ENCODE measurements at places on chromosomes 6 and 20. TPM values are rescaled to one million over a fixed set of nuclear protein-coding genes. Genes with fewer than 3 reads are reported as not detected.

DNA sequence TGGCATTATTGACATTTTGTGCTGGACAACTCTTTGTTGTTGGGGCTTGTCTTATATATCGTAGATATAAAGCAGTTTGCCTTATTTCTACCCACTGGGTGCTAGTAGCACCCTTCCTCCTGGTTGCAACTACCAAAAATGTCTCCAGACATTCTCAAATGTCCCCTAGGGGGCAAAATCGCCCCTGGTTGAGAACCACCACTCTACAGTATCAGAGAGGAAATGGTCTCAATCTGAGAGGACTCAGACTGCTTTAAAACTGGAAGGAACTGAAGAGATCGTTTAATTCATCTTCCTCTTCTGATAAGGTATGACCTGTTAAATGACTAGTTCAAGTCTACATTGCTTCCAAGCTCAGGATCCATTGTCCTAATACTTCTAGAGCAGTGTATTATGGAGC lies 14.9 kb downstream of the SH3BGRL2 start:
- H3K4me3 ChIP-seq = no peak overlapping the region
- no peak for DNase-seq
- no peak overlapping the region for H3K27ac ChIP-seq

- H3K36me3 ChIP-seq = no peaks in the 10 kb centered on the region
- H3K4me1 ChIP-seq = no peaks in the 10 kb centered on the region
- no peak for DNase-seq
- no peak overlapping the region for H3K27ac ChIP-seq
Measured at GRCh38 chr20:9114709-9115108, 45.8 kb downstream of the PLCB4 start.

- no peaks in the 10 kb centered on the region for H3K27me3 ChIP-seq
- no peak overlapping the region for H3K4me3 ChIP-seq
- H3K27ac ChIP-seq = no peak overlapping the region
- H3K4me1 ChIP-seq = peaks cover 1% of the 10 kb centered on the region
Measured at GRCh38 chr6:28167068-28167467, 25.4 kb downstream of the ZKSCAN8 start.

DNA sequence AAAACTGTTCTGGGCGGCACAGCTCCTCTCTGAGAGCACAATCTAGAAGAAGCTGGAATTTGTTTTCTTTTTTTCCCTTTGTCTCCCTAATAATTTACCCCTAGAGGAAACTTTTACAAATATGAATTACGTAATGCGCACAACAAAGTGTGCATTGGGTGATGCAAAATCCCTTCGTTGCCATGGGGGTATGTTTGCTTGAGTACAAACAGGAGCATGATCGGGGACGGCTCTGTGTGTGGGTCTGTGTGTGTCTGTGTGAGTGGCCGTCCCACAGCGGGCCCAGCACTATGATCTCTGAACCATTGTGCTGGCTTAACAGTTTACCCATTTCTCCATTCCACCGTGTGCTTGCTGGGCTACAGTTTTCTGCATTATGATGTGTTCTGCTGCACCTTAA lies 278.2 kb downstream of the CDC5L start:
- H3K4me1 ChIP-seq = no peaks in the 10 kb centered on the region
- H3K27me3 ChIP-seq = no peaks in the 10 kb centered on the region
- no peaks in the 10 kb centered on the region for H3K36me3 ChIP-seq
- no peak overlapping the region for H3K27ac ChIP-seq
- H3K4me3 ChIP-seq = no peak overlapping the region

MARCKS gene
- not detected for polyA plus RNA-seq

DNA sequence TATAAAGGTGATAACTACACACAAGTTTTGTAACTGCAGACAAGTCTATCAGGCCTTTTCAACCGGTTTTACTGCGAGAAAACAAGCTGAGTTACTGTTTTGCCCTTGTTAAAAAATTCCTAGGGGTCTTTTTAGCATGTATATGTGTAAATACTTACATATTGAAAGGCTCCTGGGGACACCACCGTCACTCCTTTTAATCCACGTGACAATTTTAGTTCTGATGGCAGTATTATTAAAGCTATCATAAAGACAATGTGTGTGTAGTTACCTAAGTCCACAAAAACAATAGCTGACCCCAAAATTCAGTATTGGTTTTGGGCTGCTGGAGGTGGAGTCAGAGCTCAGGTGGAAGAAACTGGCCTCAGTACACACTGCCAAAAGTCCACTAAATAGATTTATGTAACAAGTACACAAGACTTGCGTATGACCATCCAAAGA lies 41.3 kb upstream of the HFE start:
- H3K4me3 ChIP-seq = no peak overlapping the region
- no peak overlapping the region for H3K27ac ChIP-seq
- no peaks in the 10 kb centered on the region for H3K36me3 ChIP-seq
- DNase-seq = no peak

- H3K27ac ChIP-seq = no peak overlapping the region
- no peaks in the 10 kb centered on the region for H3K27me3 ChIP-seq
- no peaks in the 10 kb centered on the region for H3K4me1 ChIP-seq
- no peak for DNase-seq
- H3K4me3 ChIP-seq = no peak overlapping the region
Measured at GRCh38 chr20:61437280-61438206, 185.5 kb downstream of the CDH4 start.

DNA sequence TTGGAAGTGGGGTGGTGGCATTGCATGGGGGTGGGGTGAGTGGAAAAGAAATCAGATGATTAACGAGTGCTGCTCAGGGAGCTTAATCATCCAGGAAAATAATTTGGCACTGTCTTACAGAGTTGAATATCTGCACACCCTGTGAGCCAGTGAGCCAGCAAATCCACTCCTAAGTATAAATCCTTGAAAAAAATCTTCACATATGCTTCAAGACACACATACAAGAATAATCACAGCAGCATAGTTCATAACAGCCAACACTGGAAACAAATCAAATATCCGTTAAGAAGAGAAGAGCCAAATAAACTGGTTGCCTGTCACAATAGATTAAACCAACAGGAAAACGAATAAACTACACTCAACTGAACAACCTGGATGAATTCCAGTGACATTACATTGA lies 62.8 kb downstream of the SAMD3 start:
- H3K36me3 ChIP-seq = peaks cover 12% of the 10 kb centered on the region
- DNase-seq = no peak
- H3K4me3 ChIP-seq = no peak overlapping the region
- H3K27me3 ChIP-seq = no peaks in the 10 kb centered on the region
- no peak overlapping the region for H3K27ac ChIP-seq

SLC35F1 gene
- polyA plus RNA-seq = not detected

All from CD8-positive, alpha-beta memory T cell (primary cell).